Osteoblast (primary cell): ENCODE measurements at places on chromosomes 3 and 15. TPM values are rescaled to one million over a fixed set of nuclear protein-coding genes. Genes with fewer than 3 reads are reported as not detected.

IGSF10 gene
- 1.4 and 2.7 TPM in 2 replicates for total RNA-seq

C3orf18 gene
- total RNA-seq = 17.7 and 18.8 TPM in 2 replicates

KNG1 gene
- total RNA-seq = not detected in 2 replicates

SENP7 gene
- total RNA-seq = 11.2 and 11.8 TPM in 2 replicates

SH2D7 gene
- not detected in 2 replicates for total RNA-seq

RARRES1 gene
- total RNA-seq = 13.6 and 19.5 TPM in 2 replicates

B3GNT5 gene
- total RNA-seq = 0.36 and 0.59 TPM in 2 replicates

EPHA3 gene
- total RNA-seq = 10.9 and 12.7 TPM in 2 replicates

ERC2 gene
- total RNA-seq = 0.36 TPM in 1 of 2 replicates, not detected in the other

LDHAL6B gene
- not detected in 2 replicates for total RNA-seq

SLC27A2 gene
- not detected in 2 replicates for total RNA-seq

PRR23B gene
- not detected in 2 replicates for total RNA-seq

ACVR2B gene
- 2.9 and 3.6 TPM in 2 replicates for total RNA-seq

C2CD4A gene
- total RNA-seq = under 0.01 TPM in 1 of 2 replicates, not detected in the other

CIDEC gene
- total RNA-seq = not detected in 2 replicates

CEP152 gene
- 4.3 and 5.0 TPM in 2 replicates for total RNA-seq

SELENOK gene
- total RNA-seq = 11.8 and 13.4 TPM in 2 replicates

LRRIQ4 gene
- total RNA-seq = under 0.01 and 0.29 TPM in 2 replicates

CTXN2 gene
- total RNA-seq = not detected in 2 replicates

PIAS1 gene
- 23.6 and 29.0 TPM in 2 replicates for total RNA-seq

NLGN1 gene
- 7.7 and 9.0 TPM in 2 replicates for total RNA-seq

KIF9 gene
- total RNA-seq = 3.5 and 5.1 TPM in 2 replicates

GOLGA6L22 gene
- not detected in 2 replicates for total RNA-seq

TLNRD1 gene
- 7.1 and 7.6 TPM in 2 replicates for total RNA-seq

NANOGP8 gene
- under 0.01 and 1.2 TPM in 2 replicates for total RNA-seq

TNFSF10 gene
- total RNA-seq = 3.5 and 4.0 TPM in 2 replicates

CHCHD6 gene
- 10.9 and 13.0 TPM in 2 replicates for total RNA-seq

IL12A gene
- total RNA-seq = 3.2 and 4.7 TPM in 2 replicates
